Stimulated activated CD8-positive, alpha-beta memory T cell treated with anti-CD3 and anti-CD28 coated beads, Interleukin-7, amount 100 ng/mL, for 24 hours (primary cell): ENCODE measurements at places on chromosomes 6 and 20.

GRCh38 chr6:44699082-44699481 lies 311.6 kb downstream of the CDC5L start:
- no peak for DNase-seq

- DNase-seq = no peak
Measured at GRCh38 chr20:37955511-37955910, 52.6 kb downstream of the VSTM2L start.

DNA sequence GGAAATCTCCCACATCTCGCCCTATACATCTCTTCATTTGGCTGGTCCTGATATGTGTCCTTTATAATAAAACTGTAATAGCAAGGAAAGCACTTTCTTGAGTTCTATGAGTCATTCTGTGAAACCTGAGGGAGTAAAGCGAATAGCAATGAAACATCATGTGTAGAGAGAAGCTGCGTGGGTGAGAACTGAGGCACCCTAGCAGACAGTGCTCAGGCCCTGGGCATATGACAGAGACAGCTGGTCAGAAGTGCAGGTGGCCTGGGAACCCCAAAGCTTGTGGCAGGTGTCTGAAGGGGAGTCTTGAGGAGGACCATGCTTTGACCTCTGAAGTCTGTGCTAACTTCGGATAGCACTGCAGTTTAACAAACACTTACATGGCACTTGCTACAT lies 1.3 kb upstream of the BLOC1S5 start:
- no peak for DNase-seq

DNA sequence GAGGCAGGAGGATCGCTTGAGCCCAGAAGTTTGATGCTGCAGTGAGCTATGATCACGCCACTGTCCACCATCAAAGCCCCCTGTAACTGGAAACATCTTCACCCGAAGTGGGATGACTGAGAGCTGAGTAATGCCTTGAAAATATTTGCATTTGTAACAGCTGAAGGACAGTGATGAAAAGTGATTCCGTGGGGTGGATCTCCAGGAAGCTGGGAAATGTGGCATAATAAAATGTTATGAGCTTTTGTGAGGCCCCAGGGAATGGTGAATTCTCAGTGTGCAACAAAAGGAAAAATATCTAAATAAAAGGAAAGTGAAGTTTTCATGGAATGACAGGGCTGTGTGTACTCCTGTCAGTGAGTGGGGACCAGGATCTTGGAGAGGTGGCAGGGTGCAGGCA lies 92.0 kb downstream of the JAG1 start:
- no peak for DNase-seq

DNA sequence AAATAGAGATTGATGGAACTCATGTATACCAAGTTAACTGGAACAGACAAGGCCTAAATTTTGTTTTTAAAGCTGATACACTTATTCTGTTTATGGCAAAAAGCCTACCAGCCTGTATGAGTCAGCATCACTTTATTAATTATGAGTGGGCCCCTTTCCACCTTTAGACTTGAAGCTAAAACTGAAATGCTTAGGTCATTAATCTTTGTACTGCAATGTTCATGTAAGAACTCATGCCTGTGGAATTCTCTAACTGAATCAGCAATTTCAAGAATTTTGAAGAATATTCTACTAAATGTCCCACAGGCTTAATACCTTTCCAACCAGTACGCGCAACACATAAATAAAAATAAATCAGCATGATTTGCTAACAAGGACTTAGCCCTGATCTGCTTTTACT lies 140.2 kb upstream of the PHACTR1 start:
- no peak for DNase-seq

DNA sequence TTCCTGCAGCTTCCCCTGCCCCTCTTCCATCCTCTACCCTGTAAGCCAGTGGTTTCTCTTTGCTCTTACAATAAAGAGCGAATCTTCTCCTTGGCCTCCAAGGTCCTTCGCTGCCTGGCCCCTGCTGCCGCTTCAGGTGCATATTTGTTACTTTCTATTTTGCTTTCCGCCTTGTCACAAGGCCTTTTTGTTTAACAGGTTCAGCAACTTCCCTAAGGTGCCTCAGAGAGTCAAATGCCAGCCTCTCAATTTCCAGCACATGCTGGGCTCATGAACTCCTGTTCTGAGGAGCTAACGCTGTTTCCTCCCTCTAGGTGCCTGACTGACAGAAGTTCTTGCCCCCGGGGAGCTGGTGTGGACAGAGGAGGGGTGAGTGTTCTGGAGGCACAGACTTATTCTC lies 42.4 kb upstream of the EPB41L1 start:
- no peak for DNase-seq

- no peak for DNase-seq
Measured at GRCh38 chr6:133891927-133892812, 3.3 kb downstream of the TCF21 start.
